ENCODE measurements at places on chromosomes 12 and 14.

DNA sequence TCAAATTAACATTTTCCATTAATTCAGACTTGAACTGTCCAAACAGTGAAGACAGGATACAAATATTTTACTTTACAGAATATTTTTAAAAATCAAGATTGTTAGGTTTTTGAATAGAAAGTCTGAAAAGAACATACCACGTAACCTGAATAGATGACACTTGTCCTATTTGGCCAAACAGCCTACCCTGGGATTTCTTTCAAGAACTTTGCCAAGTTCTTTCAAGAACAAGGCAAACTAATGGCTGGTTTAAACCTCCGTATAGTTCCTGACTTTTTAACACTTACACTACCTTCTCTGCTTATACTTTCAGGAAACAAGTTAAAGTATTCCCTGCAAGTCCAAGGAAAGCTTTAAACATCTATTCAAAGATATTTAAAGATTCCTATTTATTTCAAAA lies 35.0 kb downstream of the MAP4K5 start:
- DNase-seq = no peak

- DNase-seq = no peak
Measured at GRCh38 chr12:96237035-96237434, 42.9 kb downstream of the ELK3 start.

DNA sequence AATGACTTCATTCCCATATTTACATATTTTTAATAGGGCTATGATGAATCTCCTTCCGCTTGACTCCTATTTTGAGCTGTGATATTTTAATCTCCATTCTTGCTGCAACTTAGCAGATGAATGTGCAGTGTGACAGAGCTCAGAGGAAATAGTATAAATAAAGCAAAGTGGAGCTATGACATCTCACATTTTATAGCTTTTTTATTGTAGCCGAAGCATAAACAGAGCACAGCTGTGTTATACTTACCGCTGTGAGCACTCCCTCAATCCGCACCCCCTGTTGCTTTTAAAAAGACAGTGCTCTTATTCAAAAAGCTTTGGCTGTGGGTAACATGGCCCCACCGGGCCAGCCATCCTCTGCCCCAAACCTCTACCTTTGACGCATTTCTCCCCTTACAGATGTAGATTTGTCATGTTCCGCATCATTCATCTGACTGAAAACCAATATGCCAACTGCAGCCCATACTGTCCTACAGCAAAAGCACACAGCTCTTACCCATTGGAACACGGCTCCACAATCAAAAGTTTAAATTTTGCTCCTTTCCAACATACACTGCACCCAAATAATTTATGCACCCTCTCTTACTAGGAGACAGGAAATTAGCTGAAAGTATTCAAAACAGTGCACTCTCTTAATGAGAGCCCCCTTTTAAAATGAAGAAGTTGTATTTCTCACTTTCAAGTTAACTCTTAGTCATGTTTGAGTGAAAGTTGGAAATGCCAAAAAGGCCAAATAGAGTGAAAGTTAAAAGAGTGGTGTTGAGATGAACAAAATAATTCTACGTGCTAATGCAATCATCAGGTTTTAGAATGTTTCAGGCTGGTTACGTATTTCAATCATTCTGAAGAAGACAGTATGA lies 429.3 kb upstream of the SOX5 start:
- peak; percentile 91 for DNase-seq

GRCh38 chr14:73712540-73713180 lies 1.5 kb downstream of the PNMA1 start:
- DNase-seq = no peak

DNA sequence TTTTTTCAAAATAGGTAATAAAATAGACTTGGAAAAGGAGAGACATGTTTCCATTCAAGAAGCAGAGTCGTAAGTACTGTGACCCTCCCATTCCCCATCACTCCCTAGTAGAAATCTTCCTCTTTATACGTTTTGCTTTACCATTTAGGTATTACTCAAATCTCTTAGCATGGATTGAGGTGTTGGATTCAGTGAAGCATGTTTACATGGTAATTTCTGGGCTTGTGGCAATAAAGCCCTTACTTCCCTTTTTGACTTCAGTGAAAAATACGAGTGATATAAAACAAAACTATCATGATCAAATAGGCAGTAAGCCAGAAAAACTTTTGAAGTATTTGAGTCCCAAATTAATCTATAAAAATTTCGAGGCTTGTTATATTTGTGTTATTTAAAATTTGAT lies 27.4 kb downstream of the RAB21 start:
- no peak for DNase-seq

GRCh38 chr14:78341827-78342389 lies 171.7 kb downstream of the NRXN3 start:
- no peak for DNase-seq

DNA sequence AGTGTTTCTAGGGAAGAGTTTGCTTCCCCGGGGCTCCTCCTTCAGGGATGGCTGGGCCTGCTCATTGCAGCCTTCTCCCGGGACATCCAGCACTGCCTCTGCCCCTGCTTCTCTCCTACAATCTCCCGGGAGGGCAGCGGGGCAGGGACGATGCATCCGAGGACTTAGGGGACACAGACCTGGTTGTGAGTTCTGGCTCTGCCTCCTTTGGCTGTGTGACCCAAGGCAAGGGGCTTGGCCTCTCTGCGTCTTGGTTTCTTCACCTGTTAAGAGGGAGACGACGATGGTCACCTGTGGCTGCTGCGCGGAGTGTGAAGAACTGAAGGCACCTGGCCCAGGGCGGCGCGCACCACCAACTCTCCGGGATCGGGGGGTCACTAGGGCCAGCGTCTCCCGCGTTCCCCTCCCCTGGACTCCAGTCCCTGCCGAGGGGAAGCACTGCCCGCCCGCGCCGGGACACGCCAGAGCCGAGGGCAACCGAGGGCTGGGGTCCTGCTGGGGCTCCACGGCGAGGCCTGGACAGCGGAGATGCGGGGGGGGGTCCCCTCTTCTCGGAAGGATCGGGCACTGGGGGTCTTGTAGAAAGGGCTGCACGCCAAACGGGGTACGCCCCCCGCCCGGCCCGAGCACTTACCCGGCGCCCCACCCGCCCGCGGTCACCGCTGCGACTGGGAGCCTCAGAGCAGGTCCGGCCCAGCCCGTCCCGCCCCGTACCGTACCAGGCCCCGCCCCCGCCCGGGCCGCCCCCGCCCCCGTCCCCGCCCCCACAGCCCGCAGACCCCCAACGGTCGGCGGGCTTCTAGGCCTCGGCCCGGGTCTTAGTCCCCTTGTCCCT lies at the start of gene HVCN1:
HVCN1 (minus strand) TSS at position 670 of the 835 bp plus-strand sequence. CDS start 5,870 bp downstream, outside the sequence.
- DNase-seq = no peak

- DNase-seq = no peak
Measured at GRCh38 chr12:3726456-3726855, 26.5 kb downstream of the CRACR2A start.

GRCh38 chr14:100955201-100955600 lies 51.7 kb upstream of the RTL1 start:
- DNase-seq = no peak

- no peak for DNase-seq
Measured at GRCh38 chr12:119117936-119118335, 60.8 kb upstream of the HSPB8 start.

DNA sequence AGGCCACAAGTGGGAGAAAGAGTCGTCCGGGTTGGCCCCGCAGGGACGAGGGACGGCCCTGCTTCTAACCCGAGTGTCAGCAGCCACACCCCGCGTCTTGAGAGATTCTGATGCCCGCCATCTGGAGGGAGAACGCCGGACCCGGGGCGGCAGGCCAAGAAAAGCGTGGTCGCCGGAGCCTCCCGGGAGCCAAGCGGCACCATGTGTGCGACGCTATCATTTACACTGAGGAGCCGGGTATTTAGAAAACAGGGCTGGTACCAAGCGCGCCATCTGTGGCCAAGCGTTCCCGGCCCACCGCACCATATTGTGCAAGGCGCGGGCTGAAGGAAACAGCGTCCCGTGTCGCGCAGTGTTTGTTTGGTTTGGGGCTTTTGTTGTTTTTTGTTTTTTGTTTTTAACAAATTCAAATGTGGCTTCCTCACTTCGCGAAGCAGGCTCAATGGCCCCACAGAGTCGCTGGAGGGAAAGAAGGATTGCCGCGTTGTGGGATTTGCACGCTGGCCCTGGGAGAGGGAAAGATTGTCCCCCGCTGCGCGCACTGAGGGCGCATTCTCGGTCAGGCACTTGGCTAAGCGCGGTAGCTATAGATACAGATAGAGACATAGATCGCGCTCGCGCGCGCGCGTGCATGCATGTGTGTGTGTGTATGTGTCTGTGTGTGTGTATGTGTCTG lies 153.8 kb downstream of the BCL11B start:
- no peak for DNase-seq

DNA sequence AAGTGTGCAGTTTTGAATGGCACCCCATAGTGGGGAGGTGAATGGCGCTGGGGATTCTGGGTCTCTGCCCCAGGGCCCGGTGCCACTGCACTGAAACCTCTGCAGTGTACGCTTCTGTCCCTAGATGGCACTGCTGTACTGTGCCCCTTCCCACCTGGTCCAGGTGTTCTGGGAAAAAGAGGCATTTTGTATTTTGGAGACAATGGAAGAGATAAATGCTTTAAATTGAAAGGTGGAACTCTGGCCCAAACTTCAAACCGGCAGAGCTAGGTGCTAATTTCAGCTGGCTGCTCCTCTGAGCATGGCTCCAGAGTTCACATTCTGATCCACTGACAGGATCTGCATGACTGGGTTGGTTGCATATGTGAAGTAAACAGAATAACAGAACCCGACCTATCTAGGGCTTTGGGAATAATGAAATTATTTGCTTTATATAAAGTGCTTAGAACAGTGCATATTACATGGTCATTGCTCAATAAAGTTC lies 52.2 kb downstream of the KRT80 start:
- no peak for DNase-seq

- no peak for DNase-seq
Measured at GRCh38 chr14:74941676-74942097, 13.7 kb downstream of the PGF start.

- DNase-seq = no peak
Measured at GRCh38 chr14:54889919-54890318, 12.7 kb downstream of the GCH1 start.

GRCh38 chr12:26431211-26431610 lies 235.8 kb downstream of the SSPN start:
- no peak for DNase-seq

GRCh38 chr12:69685810-69686209 lies 13.3 kb downstream of the BEST3 start:
- no peak for DNase-seq

DNA sequence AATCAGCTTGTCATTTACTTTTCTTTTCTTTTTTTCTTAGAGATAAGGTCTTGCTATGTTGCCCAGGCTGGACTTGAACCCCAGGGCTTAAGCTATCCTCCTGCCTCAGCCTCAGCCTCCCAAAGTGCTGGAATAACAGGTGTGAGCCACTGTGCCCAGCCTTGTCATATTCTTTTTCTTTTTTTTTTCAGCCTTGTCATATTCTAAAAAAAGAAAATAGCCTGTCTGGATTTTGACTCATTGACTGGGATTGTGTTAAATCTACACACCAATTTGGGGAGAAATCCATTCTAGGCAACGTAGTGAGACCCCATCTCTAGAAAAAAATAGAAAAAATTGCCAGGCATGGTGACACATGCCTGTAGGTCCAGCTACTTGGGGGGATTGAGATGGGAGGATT lies 24.1 kb downstream of the ATP5MC2 start:
- DNase-seq = no peak

- no peak for DNase-seq
Measured at GRCh38 chr12:128844031-128844635, 9.1 kb upstream of the GLT1D1 start.

DNA sequence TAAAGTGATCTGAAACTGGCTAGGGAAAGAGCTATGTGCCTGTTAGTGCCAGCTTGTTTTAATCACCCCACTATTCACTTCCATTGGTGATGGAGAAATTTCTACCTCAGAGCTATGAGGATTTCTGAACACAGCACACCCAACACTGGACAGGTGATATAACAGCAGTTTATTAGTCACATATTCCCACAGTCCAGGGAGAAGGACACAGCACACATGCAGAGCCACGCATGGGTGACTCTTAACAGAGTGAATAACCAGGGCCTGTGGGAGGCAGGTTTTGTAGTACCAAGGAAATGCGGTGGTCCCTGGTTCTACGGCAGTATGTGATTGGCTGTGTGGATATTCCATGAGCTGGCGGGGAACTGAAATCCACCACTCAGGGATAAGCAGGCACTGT lies 455.1 kb downstream of the BTG1 start:
- DNase-seq = no peak

DNA sequence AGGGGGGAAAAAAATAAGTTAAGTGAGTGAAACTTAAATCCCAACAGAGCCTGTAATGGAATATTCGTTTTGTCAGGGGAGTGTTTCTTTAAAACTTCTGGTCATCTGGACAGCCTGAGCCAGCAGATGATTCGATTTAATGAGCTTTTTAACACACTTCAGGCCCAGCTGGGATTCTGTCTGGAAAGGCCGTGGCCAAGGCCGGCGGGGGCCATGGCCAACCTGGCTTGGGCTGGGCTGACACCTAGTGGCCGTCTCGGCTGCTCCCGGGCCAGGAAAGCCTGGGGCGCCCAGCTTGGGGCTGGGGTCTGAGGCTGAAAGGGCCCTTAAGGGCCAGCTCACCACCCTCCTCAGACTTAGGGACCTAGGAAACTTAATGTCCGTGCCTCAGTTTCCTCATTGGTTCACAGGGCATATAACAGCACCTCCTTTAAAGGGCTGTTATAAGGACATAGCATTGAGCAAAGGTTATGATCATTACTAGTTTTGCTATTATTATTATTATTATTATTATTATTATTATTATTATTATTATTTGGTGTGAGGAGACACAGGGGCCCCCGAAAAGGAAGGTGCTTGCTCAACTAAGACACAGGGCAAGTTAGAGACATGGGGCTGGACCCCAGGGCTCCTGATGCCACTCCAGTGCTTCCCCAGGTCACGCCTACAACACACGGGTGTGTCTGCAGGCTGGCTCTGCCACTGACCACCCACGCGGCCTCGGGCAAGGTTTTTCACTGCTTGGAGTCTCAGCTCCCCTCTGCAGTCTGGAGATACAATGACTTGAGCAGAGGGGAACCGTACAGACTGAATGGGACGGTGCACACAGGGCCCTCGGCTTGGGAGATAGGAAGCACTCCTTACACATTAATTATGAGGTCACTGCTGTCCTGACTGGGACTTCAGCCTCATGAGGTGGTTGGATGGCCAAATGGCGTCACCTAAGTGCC lies 84.0 kb downstream of the SYNE3 start:
- DNase-seq = no peak

DNA sequence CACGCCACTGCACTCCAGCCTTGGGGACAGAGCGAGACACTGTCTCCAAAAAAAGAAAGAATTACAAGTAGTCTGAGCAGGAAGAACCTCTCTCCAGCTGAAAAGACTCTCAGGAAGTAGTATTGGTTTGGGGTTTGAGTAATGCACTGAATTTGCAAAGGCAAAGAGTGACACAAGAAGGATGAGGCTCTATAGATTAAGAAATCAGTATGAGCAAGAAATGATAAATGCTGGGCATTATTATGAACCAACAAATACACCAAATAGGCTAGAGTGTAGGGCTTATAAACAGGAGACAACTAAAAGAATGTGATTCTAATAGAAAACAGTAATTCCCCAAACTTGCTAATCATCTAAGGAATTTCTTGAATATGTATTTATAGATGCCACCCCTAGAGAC lies 2.6 kb upstream of the SLC35E3 start:
- DNase-seq = no peak
